ENCODE measurements at places on chromosomes 2 and 18. TPM values are rescaled to one million over a fixed set of nuclear protein-coding genes. Genes with fewer than 3 reads are reported as not detected.

- no peaks in the 10 kb centered on the region for H3K27me3 ChIP-seq
- DNase-seq = no peak
- no peak overlapping the region for H3K4me3 ChIP-seq
- peaks cover 5% of the 10 kb centered on the region for H3K4me1 ChIP-seq
These were observed 3.7 kb upstream of the SOCS6 start for GRCh38 chr18:70284976-70285620.

DNA sequence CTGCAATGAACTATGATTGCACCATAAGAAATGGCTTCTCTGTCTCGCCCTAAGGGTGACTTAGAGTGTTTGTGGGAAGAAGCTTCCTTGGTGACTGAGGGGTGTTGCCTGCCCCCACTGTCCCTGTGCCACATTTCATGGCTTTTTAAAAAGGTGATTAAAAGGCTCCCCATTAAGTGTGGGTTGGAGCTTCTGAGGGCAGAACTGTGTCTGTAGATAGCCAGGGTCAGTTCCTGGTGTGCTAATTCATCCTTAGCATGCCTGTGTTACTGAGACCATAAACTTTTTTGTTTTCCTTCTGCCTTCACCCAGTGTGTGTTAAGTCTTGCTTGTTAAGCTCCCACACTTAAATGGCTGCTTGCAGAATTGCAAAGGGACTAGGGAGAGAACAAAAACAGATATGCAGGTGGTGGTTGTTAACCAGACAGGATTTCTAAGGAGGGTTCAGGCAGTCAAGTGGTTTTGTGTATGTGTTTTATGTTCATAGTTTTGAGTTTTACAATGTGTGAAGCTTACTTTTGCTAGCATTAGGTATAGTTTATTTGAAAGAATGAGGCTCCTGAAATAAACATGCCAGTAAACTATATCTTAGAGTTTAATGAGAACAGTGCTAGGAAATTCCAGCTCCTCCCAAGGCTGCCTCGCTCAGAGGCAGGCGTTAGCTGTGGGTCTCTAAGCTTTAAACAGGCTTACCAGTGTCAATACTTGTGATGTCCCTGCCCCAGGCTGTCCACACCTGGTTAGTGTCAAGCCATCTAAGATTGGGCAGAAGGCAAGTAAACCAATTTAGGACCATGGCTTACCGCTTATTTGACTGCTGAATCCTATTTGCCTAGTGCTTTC, 14.5 kb downstream of the CERS6 start:
- peak overlapping the region; percentile 88 for H3K27ac ChIP-seq
- H3K27me3 ChIP-seq = no peaks in the 10 kb centered on the region
- peak; percentile 71 for DNase-seq
- peak overlapping the region; percentile 1 for H3K4me3 ChIP-seq
- H3K4me1 ChIP-seq = peaks cover 65% of the 10 kb centered on the region

Gene STEAP3
- total RNA-seq = 1.2 TPM

Gene CTLA4
- total RNA-seq = not detected

- H3K27ac ChIP-seq = no peak overlapping the region
- H3K4me1 ChIP-seq = no peaks in the 10 kb centered on the region
- H3K4me3 ChIP-seq = no peak overlapping the region
- H3K36me3 ChIP-seq = no peaks in the 10 kb centered on the region
These were observed 43.4 kb upstream of the KYNU start for GRCh38 chr2:142834021-142834420.

Gene PSD4
- total RNA-seq = 0.87 TPM

DNA sequence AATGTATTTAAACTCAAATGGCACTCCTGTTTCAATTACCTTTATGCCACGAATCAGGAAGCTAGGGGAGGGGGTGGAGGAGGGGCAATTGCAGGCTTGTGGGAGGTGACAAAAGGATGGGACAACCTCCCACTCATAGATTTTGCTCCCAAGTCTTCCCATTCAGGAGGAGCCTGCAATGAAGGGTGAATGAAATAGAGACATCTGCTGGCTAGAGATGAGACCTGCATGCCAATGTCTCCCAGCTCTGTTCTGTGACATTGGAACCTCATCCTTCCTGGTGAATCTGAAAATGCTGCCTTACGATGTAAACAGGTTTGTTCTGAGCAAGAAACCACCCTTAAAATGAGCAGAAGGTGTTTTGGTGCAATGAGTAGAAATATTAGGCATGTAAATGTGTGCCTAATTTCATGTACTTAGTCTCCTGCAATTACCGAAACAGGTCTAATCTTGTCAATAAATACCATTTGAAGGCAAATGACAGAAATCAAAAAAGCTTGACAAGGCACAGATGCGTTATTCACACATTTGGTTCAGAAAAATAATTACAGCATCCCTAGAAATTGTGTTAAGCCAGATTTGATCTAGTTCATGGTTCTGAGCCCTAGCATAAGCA, 2.7 kb upstream of the PID1 start:
- H3K27ac ChIP-seq = no peak overlapping the region
- H3K4me1 ChIP-seq = no peaks in the 10 kb centered on the region
- peaks cover 44% of the 10 kb centered on the region for H3K27me3 ChIP-seq
- peak; percentile 83 for DNase-seq
- H3K4me3 ChIP-seq = no peak overlapping the region
- no peaks in the 10 kb centered on the region for H3K36me3 ChIP-seq

Gene UGT1A5
- total RNA-seq = not detected

Gene KLHL14
- 0.13 TPM for total RNA-seq

DNA sequence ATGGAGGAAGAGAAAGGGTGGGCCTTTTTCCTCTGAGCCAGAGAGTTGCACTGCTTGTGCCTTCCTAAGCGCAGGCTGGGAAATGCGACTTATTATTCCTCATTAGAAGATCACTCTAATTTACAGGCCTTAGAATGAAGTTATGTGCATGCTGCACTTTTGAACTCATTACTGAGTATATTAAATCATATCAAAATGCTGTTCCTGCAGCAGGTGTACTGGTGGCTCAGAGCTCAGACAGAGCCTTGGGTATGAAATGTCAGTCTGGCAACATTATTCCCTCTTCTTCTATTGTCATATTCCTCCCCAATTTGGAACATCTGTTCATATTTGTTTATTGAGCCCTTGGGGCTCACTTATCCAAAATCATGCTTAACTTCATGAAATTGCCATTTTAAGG, 85.5 kb downstream of the ADCYAP1 start:
- H3K27me3 ChIP-seq = no peaks in the 10 kb centered on the region
- H3K4me1 ChIP-seq = peaks cover 18% of the 10 kb centered on the region
- DNase-seq = no peak
- no peak overlapping the region for H3K4me3 ChIP-seq
- H3K27ac ChIP-seq = no peak overlapping the region
- no peaks in the 10 kb centered on the region for H3K36me3 ChIP-seq

GRCh38 chr18:56414357-56414756, 224.0 kb downstream of the TXNL1 start:
- no peaks in the 10 kb centered on the region for H3K4me1 ChIP-seq
- H3K27ac ChIP-seq = no peak overlapping the region
- no peak for DNase-seq
- H3K4me3 ChIP-seq = no peak overlapping the region
- no peaks in the 10 kb centered on the region for H3K27me3 ChIP-seq

- H3K27ac ChIP-seq = no peak overlapping the region
- no peaks in the 10 kb centered on the region for H3K36me3 ChIP-seq
- no peak overlapping the region for H3K4me3 ChIP-seq
- H3K27me3 ChIP-seq = no peaks in the 10 kb centered on the region
These were observed 13.4 kb downstream of the IL18RAP start for GRCh38 chr2:102436323-102436722.

- H3K4me3 ChIP-seq = no peak overlapping the region
- H3K4me1 ChIP-seq = no peaks in the 10 kb centered on the region
- no peaks in the 10 kb centered on the region for H3K27me3 ChIP-seq
- no peaks in the 10 kb centered on the region for H3K36me3 ChIP-seq
- H3K27ac ChIP-seq = no peak overlapping the region
These were observed 353.6 kb upstream of the FANCL start for GRCh38 chr2:58594762-58595161.

Gene DSG1
- not detected for total RNA-seq

GRCh38 chr2:24477229-24477628, 13.8 kb upstream of the NCOA1 start:
- no peak overlapping the region for H3K27ac ChIP-seq
- no peaks in the 10 kb centered on the region for H3K4me1 ChIP-seq
- no peaks in the 10 kb centered on the region for H3K36me3 ChIP-seq
- H3K27me3 ChIP-seq = no peaks in the 10 kb centered on the region
- no peak for DNase-seq
- H3K4me3 ChIP-seq = no peak overlapping the region

- H3K27ac ChIP-seq = no peak overlapping the region
- H3K36me3 ChIP-seq = no peaks in the 10 kb centered on the region
- no peak overlapping the region for H3K4me3 ChIP-seq
- H3K4me1 ChIP-seq = no peaks in the 10 kb centered on the region
- H3K27me3 ChIP-seq = no peaks in the 10 kb centered on the region
These were observed 154.0 kb upstream of the ARL4C start for GRCh38 chr2:234650911-234651310.

GRCh38 chr18:11937874-11938478, 29.9 kb upstream of the MPPE1 start:
- no peaks in the 10 kb centered on the region for H3K4me1 ChIP-seq
- no peaks in the 10 kb centered on the region for H3K36me3 ChIP-seq
- H3K4me3 ChIP-seq = no peak overlapping the region
- DNase-seq = peak; percentile 74

GRCh38 chr2:189592353-189592984, 11.9 kb upstream of the SLC40A1 start:
- no peaks in the 10 kb centered on the region for H3K36me3 ChIP-seq
- H3K27ac ChIP-seq = no peak overlapping the region
- H3K27me3 ChIP-seq = peaks cover 22% of the 10 kb centered on the region
- H3K4me1 ChIP-seq = no peaks in the 10 kb centered on the region
- H3K4me3 ChIP-seq = no peak overlapping the region

Gene CCDC178
- total RNA-seq = 0.51 TPM
